Heart right ventricle (tissue), 16 donors: ENCODE measurements at places on chromosomes 13 and 19. TPM values are rescaled to one million over a fixed set of nuclear protein-coding genes. Genes with fewer than 3 reads are reported as not detected.

- no peak for DNase-seq
These were observed 11.8 kb upstream of the GNA11 start for GRCh38 chr19:3082331-3082730.

DNA sequence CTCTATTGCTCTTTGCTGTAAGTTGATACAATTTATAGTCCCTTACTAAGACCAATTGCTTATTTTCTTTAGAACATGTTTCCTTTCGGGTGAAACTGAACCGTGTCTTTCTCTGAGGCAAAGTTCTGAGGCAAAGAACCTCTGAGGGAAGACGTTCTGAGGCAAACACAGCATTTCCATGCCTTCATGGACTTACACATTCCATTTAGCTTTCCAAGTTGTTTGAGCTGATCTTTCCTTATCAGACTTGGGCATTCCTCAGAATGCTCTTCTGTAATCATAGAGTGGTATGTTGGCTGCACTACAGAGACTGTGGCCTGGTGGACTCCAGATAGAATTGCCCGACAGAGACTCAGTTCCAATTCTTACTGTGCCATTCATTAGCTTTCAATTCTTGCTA is 579.1 kb downstream of the KCTD12 start:
- DNase-seq = no peak

GRCh38 chr19:4378886-4379285 is 21.5 kb downstream of the SH3GL1 start:
- no peak for DNase-seq

DNA sequence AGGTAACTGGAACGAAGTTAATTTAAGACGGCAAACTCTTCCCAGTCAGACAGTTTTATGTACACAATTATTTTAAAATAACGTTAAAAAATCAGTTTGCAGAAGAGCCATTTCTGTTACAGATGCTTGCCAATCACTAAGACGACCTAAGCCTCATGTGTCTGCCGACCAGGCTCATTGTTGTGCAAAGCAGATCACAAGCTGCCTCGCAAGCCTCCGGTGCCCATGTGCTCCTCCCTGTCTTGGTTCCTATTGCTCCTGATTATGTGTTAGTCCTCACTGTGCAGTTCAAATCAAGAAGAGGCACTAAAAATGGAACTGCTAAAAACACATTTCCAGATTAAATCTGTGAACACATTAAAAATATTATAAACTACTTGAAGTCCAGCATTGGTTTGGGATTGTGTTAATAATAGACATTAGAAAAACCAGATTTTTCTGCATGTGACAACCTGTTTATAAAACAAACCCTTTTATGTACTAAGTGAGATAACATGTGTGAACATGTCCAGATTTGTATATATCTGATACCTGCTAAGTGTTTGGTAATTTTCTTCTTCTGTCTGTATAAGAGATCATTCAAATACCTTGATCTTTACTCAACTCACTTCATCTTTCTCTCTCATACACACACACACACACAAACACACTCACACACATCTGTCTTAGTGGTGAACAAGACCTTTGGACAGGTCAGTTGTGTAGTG is 81.9 kb upstream of the SLC15A1 start:
- no peak for DNase-seq

GRCh38 chr13:62194371-62194770 is 778.7 kb upstream of the PCDH20 start:
- DNase-seq = no peak

- DNase-seq = no peak
These were observed 825.7 kb downstream of the OLFM4 start for GRCh38 chr13:53854321-53854720.

DNA sequence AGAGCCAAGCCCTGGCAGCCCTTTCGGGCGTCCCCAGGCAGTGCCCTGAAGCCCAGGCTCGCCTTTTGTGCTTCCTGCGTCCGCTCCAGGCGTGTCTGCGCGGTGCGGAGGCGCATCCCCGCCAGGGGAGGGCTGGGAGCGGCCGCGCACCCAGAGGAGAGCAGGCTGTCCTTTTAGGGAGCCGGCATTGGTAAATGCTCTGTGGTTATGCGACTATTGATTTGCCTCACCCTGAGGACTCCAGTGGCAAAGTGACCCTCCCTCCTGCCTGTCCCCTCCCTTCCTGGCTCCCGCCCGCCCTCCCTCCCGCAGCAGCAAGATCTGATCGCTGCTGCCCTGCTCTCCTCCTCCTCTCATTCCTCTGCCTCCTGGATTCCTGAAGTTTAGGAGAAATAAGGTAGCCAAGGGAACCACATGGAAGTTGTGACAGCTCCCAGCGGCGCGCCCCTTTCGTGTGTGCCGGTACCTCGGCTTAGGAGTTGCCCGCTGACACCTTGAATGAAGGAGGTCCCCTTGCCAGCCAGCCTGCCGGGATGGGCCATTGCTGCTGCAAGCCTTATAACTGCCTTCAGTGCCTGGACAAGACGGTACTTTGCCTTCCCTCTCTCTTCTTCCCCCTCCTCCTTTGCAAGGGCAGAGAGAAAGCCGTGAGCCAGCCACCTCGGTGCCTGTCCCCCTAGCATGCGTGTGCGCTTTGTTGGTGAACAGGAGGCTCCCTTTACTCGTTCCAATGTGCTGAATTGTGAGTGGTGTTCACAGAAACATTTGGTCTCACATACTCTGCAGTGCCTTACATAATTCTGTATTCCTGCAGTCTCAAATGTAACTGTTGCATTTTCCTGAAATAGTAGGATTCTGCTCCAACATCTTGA is 166.9 kb downstream of the SLC7A1 start:
- peak; percentile 37 for DNase-seq

GRCh38 chr13:47480121-47480520 is 521.0 kb downstream of the SUCLA2 start:
- no peak for DNase-seq

- DNase-seq = no peak
These were observed 30.1 kb upstream of the CCDC124 start for GRCh38 chr19:17902701-17903100.

Gene GPC6
- total RNA-seq = 1.3 TPM

- DNase-seq = peak; percentile 48
These were observed 14.2 kb upstream of the LATS2 start for GRCh38 chr13:21075379-21076249.

DNA sequence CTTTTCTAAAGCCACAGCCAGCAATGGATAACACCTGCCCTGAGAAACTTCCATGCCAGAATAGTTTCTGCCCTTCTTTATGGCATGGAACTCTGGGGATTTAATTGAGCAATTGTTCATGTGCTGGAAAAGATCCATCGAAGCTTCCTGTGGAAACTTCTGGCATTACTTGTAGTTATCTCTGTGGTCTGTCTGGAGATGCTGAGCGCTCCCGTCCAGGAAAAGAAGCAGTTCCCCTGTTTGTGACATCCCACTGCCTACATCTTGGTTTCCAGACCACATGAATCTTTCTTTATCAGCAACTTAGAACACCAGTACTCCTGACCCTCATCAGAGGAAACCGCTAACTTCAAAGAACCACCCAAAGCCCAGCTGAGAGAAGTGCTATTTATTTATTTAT is 24.6 kb downstream of the FLT1 start:
- DNase-seq = no peak

Gene CEACAM3
- total RNA-seq = 1.5 TPM

Gene ZNF540
- 3.8 TPM for total RNA-seq

DNA sequence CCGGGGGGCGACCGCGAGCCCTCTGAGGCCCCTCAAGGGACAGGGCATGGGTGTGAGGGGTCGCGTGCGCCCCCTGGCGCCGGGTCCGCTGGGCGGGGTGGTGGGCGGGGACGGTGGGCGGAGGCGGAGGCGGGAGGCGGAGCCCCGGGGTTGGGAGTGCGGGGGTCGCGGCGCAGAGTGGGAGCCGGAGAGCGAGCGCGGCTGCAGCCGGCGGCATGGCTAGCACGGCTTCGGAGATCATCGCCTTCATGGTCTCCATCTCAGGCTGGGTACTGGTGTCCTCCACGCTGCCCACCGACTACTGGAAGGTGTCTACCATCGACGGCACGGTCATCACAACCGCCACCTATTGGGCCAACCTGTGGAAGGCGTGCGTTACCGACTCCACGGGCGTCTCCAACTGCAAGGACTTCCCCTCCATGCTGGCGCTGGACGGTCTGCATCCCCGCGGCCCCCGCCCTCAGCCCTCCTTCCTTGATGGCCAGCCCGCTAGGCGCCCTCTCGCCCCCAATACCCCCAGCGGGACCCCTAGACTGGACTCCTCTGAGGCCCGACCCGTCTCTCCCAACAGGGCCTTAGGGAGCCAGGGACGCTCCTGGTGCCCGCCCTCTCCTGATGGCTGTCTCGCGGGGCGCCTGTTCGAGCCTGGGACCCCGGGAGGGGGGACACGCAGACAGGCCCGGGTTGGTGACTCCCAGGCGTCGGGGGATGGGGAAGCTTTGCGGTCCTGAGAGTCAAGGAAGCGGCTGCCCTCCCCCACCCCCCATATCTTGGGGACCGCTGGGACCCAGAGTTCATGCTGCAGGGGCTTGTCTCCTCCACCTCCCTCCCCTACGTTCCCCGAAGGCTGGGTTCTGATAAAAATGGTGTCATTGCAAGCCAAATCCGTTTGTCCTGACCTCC is at the start of gene CLDN10:
Gene CLDN10 (plus strand): TSS at position 182 of the 903 bp plus-strand sequence. CDS start 34 bp downstream, at position 216.
- DNase-seq = no peak

Gene SH2D3A
- total RNA-seq = 0.36 TPM

Gene FCER2
- total RNA-seq = 0.47 TPM

Gene RFPL4AL1
- not detected for total RNA-seq

GRCh38 chr19:47232422-47233211 is 1.6 kb upstream of the BBC3 start:
- no peak for DNase-seq

Gene IL27RA
- 4.8 TPM for total RNA-seq

Gene KRTDAP
- total RNA-seq = not detected
